ENCODE measurements at places on chromosomes 3 and 15. TPM values are rescaled to one million over a fixed set of nuclear protein-coding genes. Genes with fewer than 3 reads are reported as not detected.

The TMF1 gene
- polyA plus RNA-seq, result 12.4 TPM

The KBTBD13 gene
- not detected for polyA plus RNA-seq

The REC114 gene
- polyA plus RNA-seq, result not detected

The HCLS1 gene
- 91.9 TPM for polyA plus RNA-seq

The GP5 gene
- polyA plus RNA-seq, result not detected

The GOLGA6D gene
- polyA plus RNA-seq, result not detected
